ENCODE measurements at places on chromosomes 3 and 15. TPM values are rescaled to one million over a fixed set of nuclear protein-coding genes. Genes with fewer than 3 reads are reported as not detected.

DNA sequence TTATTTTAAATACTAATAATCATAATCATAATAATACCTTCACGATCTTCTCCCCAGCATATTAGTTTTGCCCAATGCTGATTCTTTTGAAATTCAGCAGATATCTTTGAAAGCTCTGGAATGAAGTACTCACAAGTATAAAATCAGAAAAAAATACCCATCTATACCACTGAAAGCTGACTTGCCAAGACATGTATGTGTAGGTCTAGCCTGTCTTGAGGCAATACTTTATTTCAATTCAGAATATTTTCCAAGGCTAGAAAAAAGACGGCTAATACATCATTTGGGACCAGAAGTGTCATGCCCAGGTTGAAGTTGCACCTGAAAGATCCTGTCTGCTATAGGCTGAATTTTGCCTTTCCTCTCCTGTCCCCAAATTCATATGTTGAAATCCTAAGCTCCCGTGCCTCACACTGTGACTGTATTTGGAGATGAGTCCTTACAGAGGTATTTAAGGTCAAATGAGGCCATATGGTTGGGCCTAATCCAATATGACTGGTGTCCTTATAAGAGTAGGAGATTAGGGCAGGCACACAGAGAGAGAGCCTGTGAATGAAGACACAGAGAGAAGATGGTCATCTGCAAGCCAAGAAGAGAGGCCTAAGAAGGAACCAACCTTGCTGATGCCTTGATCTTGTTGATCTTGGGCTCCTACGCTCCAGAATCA, 255.9 kb upstream of the CMC1 start:
- no peak for DNase-seq

DNA sequence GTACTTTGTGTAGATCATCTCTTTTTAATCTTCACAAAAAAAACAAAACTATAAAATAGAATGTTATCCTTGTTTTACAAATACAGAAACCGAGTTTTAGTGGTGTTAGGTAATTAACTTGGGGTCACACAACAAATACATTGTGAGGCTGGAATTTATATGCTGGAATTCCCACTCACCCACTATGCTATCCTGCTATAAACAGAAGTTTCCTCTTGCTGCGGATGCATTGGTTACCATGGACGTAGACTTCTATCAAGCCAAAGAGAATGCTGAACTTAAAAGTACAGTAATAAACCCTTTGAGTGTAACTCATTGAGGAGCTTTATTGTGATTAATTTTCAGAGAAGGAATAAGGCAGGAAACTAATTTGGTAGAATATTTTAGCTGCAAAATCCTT, 9.2 kb downstream of the SNAP23 start:
- no peak for DNase-seq

GRCh38 chr3:117485841-117486240, 776.3 kb downstream of the TUSC7 start:
- no peak for DNase-seq

- no peak for DNase-seq
Measured at GRCh38 chr15:40398413-40398873, 7.2 kb upstream of the IVD start.

DNA sequence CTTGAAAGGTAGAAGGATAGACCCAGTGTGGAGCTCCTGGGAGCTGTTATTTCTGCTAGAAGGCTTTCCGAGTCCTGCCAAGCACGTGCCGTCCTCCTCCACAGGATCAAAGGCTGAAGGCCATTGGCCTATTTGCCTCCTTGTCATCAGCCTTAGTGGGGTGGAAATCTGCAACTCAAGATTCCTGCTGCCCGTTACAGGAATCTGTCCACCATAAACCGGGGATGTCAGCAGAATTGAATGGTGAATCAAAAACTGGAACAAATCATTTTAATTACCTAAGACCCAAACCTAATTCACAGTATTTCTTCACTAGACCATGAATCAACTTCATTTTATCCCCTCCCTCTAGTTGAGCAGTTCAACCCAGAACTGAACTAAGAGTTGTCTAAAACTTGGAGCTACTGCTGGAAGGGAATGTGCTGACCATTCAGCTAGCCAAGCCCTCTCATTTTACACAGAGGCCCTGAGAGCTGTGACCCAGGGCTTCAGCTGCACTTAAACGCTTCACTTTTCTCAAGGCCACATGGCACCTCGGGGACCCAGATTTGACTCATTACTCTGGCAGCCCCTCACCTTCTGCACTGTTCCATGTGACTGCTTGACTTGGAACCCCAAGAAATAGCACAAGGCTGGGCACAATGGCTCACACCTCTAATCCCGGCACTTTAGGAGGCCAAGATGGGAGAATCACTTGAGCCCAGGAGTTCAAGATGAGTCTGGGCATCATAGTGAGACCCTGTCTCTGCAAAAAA, 36.8 kb upstream of the KIF23 start:
- DNase-seq, result no peak

Gene CNTN3
- total RNA-seq, result not detected

Gene SCAANT1
- not detected for total RNA-seq

Gene ACOX2
- 24.8 TPM for total RNA-seq

- no peak for DNase-seq
Measured at GRCh38 chr3:14862661-14863230, 44.0 kb downstream of the FGD5 start.

DNA sequence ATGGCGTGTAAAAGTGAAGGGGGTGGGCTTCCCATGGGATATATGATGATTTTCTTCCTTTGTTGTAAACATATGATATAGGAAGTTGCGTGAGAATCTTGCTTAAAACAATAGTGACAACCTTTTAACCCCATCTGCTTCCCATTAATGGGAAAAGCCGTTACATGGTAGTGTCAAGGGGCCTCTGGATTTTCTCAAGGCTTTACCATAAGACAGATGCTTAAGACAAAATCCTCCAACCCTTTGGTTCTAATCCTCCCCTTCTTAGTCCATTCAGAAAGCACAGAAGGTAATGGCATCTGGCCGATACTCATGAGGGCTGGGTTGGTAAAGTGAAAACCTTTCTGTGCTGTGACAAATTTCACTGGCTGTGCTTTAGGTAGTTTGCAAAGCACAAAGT, 25.0 kb downstream of the DPH3 start:
- no peak for DNase-seq

GRCh38 chr3:178434206-178434805, 101.9 kb upstream of the KCNMB2 start:
- no peak for DNase-seq

DNA sequence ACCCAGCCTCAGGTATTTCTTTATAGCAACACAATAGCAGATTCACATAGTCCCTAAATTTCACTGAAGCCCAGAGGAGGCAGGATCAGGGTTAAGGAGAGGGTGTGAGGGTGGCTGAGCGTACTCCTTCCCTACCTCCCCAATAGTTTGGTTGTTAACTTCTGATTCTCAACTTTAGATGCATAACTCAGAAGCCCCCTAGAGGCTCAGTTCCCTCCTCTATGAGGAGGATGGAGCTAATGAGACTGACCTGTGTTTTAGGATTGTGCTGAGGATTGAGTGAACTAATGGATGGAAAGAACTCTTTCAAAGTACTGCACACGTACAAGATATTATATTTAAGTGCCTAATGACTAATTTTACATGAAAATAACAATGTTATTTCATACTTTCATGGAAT, 249.3 kb upstream of the SOX14 start:
- DNase-seq, result no peak

Gene CADPS
- 12.8 TPM for total RNA-seq

DNA sequence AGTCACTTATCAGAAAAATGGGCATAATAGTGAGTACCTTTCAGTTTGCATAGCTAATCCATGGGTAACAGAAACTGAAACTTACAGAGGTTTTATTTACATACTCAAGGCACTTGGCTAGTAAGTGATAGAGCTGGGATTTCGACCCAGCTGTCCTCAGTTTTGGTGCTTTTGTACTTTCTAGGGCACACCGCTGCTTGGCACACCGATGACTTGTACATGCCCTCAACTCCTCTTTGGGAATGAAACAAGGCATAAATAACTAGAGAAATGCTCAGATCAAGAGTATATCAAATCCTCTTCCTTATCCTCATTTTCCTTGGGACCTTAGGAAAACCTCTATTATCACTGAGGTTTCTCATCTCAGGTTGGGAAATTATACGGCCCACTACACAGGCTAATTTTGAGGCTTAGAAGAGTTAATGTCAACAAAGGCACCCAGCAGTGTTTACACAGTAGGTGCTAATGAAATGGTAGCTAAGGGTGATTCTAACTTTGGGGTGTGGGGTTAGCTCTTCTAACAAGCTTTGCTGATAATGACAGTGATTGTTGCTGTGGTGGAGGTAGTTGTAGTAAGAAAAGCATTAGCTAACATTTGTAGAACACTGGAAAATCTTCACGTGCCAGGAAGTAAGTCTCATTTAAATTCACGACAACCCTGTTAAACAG, 20.3 kb upstream of the DGKG start:
- no peak for DNase-seq

Gene PP2D1
- total RNA-seq, result not detected

Gene XYLB
- total RNA-seq, result 3.4 TPM

Gene ATP2B2
- total RNA-seq, result 0.25 TPM

DNA sequence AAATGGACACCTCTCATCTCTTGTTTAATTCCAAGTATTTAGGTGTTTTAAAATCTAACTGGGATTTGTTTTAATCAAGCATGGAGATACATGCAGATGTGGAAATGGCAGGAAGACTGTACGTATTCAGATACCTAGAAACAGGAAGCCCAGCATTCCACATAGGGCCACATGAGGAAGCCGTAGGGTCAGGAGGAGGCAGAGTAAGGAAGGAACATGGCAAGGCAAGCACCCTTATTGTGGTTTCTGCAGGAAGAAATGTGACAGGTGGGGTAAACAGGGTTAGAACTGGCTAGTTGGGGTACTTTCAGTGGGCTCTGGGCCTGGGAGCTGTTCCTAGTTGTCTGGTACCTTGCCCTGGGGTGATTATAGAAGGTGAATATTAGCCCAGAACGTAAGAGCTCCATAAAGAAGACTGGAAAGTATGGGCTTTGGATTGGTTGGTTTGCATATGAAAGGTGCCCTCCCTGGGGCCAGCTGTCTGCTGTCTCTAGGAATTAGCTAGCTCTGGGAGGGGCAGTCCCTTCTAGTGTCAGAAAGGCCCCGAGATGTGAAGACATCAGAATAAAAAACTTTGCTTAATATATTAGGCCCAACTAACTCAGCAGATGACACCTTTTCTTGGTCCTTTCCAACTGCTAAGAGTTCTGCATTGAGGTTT, 107.7 kb upstream of the CADPS start:
- no peak for DNase-seq

GRCh38 chr3:186496016-186496415, 48.2 kb downstream of the CRYGS start:
- DNase-seq, result no peak

DNA sequence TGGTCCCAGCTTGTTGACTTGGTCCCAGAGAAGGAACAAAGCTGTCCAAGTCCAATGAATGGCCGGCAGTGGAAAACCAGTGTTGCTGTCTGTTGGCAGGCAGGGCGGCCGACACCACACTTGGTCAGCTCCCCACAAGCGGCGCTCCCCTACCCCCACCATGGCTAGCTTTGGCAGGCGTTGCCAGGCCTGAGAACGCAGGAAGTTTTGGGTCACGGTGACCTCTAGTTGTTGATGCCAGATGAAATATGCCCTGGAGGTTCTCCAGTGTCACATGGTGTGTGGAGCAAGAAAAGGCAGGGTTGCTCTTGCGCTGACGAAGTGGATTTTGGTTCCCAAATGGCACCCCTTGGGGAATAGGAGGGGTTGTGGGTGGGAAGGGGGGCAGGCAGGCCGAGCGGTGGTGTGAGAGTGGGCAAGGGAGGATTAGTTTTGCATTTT, 72.7 kb upstream of the TPRG1 start:
- DNase-seq, result peak; percentile 97

Gene RTP4
- 0.98 TPM for total RNA-seq

DNA sequence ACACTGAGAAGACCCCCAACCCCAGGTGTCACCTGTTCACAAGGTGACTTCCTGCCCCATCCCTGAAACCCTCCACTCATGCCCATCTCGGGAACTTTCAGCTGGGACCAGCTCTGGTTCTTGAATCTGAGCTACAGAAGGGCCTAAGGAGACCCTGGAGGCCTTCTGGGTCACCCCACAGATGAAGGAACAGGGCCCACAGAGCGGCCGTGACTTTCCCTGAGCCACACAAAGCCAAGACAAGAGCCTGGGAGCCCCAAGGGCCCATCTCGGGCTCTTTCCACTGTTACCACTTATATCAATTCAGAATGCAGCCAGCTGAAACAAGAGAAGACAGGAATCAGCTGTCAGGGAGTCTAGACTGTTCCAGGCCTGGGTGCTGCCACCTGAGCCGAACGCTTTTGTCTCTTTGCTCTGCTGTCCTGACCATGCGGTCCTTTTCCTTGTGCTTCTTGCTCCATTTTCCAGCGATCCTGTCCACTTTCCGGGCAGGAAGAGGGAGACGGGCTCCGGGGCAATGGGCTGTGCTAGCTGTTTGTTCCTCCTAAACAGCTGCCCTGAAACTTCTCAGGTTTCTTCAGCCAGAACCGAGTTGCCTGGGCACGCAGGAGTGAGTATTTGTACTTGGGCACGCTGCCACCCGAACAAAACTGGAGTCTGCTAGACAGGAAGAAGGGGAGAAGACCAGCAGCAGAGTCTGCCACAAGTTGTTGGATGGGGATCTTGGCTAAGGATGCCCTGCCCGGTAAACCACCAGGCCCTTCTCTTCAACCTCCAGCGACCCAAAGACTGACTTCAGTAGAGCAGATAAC, 28.0 kb upstream of the PIGZ start:
- DNase-seq, result no peak

- DNase-seq, result no peak
Measured at GRCh38 chr3:69591164-69591736, 148.0 kb upstream of the MITF start.

Gene SCN5A
- 9.3 TPM for total RNA-seq

Gene SERPINI2
- not detected for total RNA-seq

GRCh38 chr15:63601026-63601703, 4.0 kb downstream of the FBXL22 start:
- no peak for DNase-seq

DNA sequence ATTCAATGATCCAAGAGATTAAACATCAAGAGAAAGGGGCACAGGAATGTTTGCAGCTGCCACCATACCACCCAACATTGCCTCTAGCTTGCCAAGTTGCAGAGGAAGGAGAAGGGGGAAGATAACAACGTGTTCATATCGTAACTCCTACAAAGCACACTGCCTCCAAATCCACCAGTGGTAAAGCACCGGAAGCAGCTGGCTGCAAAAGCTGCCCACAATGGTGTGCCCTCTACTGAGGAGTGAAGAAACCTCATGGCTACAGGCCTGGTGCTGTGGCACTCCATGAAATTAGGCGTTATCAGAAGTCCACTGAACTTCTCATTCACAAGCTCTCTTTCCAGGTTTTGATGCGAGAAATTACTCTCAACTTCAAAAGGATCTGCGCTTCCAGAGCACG, 263.9 kb upstream of the STT3B start:
- DNase-seq, result no peak

Gene TIGIT
- 8.6 TPM for total RNA-seq

All from vagina (tissue), 2 donors.